ENCODE measurements at places on chromosomes 7 and 10.

DNA sequence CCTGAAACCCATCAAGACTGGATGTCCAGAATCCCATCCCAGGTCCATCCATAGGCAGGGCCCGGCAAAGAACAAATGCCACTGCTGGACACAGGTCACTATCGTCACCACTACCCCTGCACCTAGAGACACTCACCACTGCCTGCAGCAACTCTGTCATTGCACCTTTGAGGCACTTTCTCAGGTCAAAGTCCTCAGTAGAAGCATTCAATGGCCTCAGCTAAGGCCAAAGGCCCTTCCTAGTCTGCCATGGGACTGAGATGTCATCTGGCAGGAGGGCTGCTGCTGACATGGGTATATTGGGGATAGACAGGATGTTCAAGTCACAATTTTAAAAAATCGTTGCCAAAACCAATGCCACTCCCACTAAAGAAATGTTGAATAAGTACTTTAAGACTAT lies 58.7 kb downstream of the GPAM start:
- no peak for DNase-seq

GRCh38 chr7:128304212-128304611 lies 39.5 kb downstream of the RBM28 start:
- DNase-seq = no peak

DNA sequence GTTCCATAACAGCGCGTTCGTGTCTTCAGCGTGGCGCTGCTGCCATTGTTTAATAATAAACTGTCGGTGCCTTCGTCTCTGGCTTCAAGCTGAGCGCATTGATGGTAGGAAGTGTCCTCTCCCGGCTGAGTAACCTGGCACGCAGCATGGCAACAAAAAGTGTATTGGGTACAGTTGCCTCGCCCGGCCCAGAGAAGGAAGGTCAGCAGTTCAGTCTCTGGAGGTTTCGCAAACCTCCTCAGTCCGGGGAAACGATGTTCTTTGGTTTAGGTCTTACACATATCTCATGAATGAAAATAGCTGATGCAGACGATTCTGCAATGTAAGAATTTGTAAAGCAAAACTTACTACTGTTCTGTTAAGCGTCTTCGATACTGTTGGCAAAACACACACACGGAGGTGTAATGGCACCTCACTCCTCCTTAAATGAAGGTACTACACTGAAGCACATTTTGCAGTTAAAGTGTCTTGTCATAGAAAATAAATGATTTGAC lies 739 bp upstream of the CCDC186 start:
- no peak for DNase-seq

DNA sequence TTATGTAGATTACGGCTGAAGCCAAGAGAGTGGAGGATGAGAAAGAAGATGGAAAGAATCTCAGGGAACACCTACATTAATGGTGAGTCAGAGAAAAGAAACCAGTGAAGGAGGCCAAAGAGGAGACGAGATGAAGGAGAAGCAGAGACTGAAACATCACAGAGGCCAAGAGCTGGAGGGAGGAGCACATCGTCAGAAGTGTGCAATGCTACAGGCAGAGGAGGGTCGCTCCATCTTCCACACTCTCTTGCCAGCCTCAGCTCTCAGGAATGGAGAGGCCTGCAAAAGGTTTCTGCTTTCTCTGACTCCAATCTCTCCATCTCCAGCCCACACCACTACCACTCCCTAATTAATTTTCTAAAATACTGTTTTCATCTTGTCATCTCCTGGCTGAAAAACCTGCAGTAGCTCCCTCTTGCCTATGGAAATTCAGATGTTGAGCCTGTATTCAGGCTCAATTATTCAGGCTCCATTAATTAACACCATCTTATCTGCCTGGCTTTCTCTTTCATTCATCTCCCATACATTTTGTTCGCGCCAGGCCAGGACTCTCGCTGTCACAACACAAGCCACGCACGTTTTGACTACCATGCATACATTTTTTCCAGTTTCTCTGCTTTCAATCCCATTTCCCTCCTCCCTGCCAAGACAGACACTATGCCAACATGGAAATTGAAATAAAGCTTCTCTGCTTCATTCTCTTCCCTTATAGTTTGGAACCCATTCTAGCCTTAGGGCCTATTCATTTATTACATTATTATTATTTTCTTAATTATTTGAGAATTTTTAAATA lies 165.8 kb downstream of the INHBA start:
- DNase-seq = no peak

GRCh38 chr10:62894156-62894555 lies 78.0 kb upstream of the EGR2 start:
- DNase-seq = no peak

- no peak for DNase-seq
Observed at GRCh38 chr10:30554440-30554825, 75.1 kb downstream of the LYZL2 start.

DNA sequence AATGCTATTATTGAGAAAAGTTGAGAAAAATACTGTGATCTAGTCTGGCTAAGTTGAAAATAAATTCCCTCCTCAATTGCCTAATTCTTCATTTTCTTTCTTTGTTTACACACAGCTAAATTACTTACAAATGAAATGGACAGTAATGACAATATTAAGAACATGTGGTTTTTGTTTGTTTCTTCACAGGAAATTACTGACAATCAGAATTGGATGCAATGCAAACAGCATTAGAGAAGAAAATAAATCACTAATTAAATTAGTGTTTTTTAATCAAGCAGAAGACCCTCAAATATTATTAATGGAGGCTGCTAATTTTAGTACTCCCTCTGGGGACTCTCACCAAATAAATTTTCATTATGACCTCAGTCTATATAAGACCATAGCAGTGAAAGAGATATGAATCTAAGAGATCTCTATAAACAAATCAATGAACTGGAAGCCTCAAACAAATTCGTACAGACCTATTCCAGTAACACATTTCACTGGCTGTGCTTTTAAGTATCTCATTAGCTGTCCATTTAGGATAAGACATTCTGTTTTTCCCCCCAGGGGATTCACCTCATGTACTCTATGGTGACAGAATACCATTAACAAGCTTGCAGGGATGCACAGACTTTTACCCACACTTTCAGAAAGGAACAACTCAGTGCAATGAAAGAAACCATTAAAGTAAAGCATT lies 202.0 kb upstream of the DGKB start:
- DNase-seq = no peak

All from NCI-H2107 (cell line).